ENCODE measurements at places on chromosomes 11 and 22.

DNA sequence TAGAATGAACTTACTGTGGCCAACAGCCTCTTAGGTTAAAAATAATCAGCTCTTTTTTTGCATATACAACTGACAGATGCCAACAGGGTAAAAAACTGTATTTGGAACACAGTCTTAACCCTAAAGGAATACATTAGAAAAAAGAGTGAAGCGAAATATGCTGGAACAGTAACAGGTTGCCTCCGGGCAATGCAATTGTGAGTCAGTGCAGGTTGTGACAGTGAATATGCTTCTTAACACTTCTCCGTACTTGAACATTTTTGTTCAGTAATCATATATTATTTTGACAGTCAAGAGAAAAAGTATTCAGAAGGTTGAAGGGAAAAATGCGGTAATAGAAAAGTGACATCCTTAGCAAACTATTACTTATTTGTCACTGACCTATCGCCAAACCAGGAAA, 98.5 kb downstream of the DBX1 start:
- DNase-seq, result no peak

DNA sequence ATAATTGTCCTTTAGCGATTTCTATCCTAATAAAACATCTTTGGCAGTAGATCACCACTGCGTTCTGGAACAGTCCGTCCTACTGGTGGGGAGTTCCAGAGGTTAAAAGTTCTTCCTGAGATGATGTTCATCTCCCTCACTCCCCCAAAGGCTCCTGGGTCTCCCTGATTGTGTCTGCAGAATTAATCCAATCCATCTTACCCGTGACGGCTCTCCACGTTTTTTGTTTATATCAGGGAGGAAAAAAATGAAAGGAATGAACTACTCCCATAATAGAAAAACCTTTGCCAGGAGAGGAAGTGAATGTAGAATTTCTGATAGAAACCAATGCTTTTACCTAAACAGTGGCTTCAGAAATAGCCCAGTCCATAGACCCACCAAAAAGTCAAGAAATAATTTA, 81.6 kb downstream of the LARGE1 start:
- no peak for DNase-seq

DNA sequence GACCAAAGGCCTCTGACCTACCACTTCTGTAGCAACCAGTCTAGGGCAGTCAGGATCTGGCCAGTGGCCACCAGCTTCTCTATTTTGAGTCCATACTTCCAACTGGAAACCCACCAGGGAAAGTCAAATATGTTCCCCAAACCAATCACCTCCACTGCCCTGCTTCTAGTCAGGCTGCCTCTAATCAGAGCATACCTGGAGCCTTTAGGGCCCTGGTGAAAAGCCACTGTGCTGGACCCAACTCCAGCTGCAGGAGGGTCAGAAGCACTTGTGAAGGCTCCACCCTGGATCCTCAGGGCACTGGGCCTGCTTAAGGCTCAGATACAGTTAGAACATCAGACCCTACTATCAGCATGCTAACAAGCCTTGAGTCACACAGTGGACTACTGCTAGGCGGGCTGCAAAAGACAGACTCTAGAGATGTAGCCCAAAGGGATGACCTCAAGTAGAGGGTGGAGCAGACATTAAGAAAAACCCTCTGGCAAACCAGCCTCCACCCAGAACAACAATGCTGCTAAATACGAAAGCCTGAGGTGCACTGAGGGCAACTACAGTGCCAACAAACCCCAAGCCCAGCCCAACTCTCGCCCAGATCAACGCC, 69.2 kb downstream of the DGCR2 start:
- no peak for DNase-seq

GRCh38 chr11:97965849-97966646, 1054.7 kb upstream of the CNTN5 start:
- DNase-seq, result peak; percentile 90

DNA sequence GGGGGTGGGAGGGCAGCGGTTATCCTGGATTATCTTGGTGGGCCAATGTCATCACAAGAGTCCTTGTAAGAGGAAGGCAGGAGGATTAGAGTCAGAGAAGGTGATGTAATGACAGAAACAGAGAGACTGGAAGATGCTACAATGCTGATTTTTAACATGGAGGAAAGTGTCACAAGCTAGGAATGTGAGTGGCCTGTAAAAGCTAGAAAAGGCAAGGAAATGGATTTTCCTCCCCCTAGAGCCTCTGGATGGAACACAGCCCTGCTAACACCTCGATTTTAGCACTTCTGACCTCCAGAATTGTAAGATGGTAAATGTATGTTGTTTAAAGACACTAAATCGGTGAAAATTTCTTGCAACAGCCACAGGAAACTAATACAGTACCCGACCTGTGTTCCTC, 109.3 kb downstream of the MN1 start:
- no peak for DNase-seq

GRCh38 chr22:29109822-29110221, 37.0 kb downstream of the KREMEN1 start:
- no peak for DNase-seq

Data from AG04449 (cell line).